ENCODE measurements at places on chromosomes 2 and 18. TPM values are rescaled to one million over a fixed set of nuclear protein-coding genes. Genes with fewer than 3 reads are reported as not detected.

- no peak overlapping the region for H3K27ac ChIP-seq
- DNase-seq = no peak
- no peaks in the 10 kb centered on the region for H3K36me3 ChIP-seq
- H3K4me3 ChIP-seq = no peak overlapping the region
- no peaks in the 10 kb centered on the region for H3K4me1 ChIP-seq
- H3K27me3 ChIP-seq = no peaks in the 10 kb centered on the region
Observed at GRCh38 chr2:176260689-176261088, 8.6 kb upstream of the MTX2 start.

GRCh38 chr2:85728883-85729824, 24.6 kb upstream of the ATOH8 start:
- peak; percentile 93 for DNase-seq
- no peak overlapping the region for H3K27ac ChIP-seq
- no peak overlapping the region for H3K4me3 ChIP-seq
- H3K27me3 ChIP-seq = no peaks in the 10 kb centered on the region
- no peaks in the 10 kb centered on the region for H3K4me1 ChIP-seq
- H3K36me3 ChIP-seq = no peaks in the 10 kb centered on the region

- H3K4me3 ChIP-seq = no peak overlapping the region
- no peaks in the 10 kb centered on the region for H3K4me1 ChIP-seq
- no peaks in the 10 kb centered on the region for H3K36me3 ChIP-seq
- H3K27ac ChIP-seq = no peak overlapping the region
- DNase-seq = no peak
Observed at GRCh38 chr18:42338683-42339082, 383.6 kb downstream of the PIK3C3 start.

- no peak overlapping the region for H3K4me3 ChIP-seq
- DNase-seq = no peak
- no peaks in the 10 kb centered on the region for H3K4me1 ChIP-seq
- no peaks in the 10 kb centered on the region for H3K36me3 ChIP-seq
- no peaks in the 10 kb centered on the region for H3K27me3 ChIP-seq
- H3K27ac ChIP-seq = no peak overlapping the region
Observed at GRCh38 chr2:217125014-217125413, 265.1 kb upstream of the TNP1 start.

GRCh38 chr2:47206181-47206580, 51.1 kb upstream of the STPG4 start:
- no peaks in the 10 kb centered on the region for H3K36me3 ChIP-seq
- DNase-seq = no peak
- no peak overlapping the region for H3K4me3 ChIP-seq
- H3K4me1 ChIP-seq = no peaks in the 10 kb centered on the region
- H3K27me3 ChIP-seq = no peaks in the 10 kb centered on the region

GRCh38 chr2:42246562-42246961, 77.4 kb downstream of the EML4 start:
- no peaks in the 10 kb centered on the region for H3K27me3 ChIP-seq

DNA sequence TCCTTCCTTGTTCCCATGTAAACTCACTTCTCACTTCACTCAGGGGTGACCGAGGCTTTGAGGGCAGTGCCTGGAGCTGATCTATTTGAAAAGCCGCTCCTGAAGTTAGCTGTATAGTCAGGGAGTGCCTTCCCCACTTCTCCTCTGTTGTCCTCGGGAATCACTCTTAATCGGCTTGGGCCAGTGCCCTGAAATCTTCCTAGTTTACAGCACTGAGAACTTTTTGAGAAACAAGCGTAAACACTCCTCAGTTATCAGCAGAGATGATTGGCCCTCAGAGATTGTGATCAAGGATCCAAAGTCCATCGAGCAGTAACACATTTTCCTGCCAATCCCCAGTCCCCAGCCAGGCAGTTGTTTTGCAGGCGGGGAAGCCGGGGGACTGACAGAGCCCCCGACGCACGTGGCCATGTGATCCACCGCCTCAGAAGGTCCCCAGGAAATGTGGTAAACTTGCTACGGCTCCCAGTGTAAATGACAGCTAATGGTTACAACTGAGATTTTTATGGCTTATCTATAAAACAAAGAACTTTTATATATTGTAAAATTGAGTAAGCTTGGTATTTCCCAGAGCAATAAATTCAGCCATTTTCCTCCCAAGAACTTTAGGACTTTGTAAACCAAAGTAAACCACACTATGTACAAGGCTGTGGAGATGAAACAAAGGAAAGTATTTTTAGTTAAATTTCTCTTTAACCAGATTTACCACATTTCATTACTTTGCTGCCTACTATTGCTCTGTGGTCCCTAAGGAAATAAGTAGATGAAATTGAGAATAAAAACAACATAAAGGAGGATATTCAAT, 53.5 kb downstream of the C18orf63 start:
- no peak overlapping the region for H3K4me3 ChIP-seq
- no peak for DNase-seq
- H3K36me3 ChIP-seq = no peaks in the 10 kb centered on the region
- H3K4me1 ChIP-seq = no peaks in the 10 kb centered on the region

DNA sequence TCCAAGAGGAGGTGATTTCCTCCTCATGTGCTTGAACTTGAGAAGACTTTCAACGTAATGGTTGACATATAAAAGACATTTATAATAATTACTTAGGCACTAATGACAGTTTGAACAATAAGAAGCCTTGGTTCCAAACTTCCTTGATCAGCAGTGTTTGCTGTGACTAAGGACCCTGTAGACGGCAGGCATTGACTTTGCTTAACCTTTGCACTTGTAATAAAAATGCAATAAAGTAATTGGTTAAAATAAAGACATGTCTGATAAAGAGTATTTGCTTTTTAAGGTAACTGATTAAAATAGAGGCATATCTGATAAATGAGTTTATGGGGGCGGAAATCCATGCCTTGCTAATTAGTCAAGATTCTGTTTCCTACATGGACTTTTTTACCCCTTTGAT, 82.2 kb upstream of the ST8SIA3 start:
- H3K36me3 ChIP-seq = no peaks in the 10 kb centered on the region
- H3K27ac ChIP-seq = no peak overlapping the region
- no peak overlapping the region for H3K4me3 ChIP-seq
- H3K4me1 ChIP-seq = no peaks in the 10 kb centered on the region
- no peak for DNase-seq

GRCh38 chr18:10040287-10041011, 126.6 kb downstream of the VAPA start:
- no peaks in the 10 kb centered on the region for H3K27me3 ChIP-seq
- H3K27ac ChIP-seq = peak overlapping the region; percentile 42
- no peak overlapping the region for H3K4me3 ChIP-seq
- H3K36me3 ChIP-seq = no peaks in the 10 kb centered on the region
- DNase-seq = peak; percentile 20

- no peak for DNase-seq
- H3K4me1 ChIP-seq = peaks cover 36% of the 10 kb centered on the region
- no peaks in the 10 kb centered on the region for H3K36me3 ChIP-seq
- no peaks in the 10 kb centered on the region for H3K27me3 ChIP-seq
- no peak overlapping the region for H3K4me3 ChIP-seq
Observed at GRCh38 chr2:86441392-86441881, 266 bp downstream of the KDM3A start.

GRCh38 chr2:45674035-45674816, 22.8 kb downstream of the PRKCE start:
- no peaks in the 10 kb centered on the region for H3K36me3 ChIP-seq
- DNase-seq = no peak
- no peaks in the 10 kb centered on the region for H3K27me3 ChIP-seq
- H3K4me3 ChIP-seq = no peak overlapping the region

DNA sequence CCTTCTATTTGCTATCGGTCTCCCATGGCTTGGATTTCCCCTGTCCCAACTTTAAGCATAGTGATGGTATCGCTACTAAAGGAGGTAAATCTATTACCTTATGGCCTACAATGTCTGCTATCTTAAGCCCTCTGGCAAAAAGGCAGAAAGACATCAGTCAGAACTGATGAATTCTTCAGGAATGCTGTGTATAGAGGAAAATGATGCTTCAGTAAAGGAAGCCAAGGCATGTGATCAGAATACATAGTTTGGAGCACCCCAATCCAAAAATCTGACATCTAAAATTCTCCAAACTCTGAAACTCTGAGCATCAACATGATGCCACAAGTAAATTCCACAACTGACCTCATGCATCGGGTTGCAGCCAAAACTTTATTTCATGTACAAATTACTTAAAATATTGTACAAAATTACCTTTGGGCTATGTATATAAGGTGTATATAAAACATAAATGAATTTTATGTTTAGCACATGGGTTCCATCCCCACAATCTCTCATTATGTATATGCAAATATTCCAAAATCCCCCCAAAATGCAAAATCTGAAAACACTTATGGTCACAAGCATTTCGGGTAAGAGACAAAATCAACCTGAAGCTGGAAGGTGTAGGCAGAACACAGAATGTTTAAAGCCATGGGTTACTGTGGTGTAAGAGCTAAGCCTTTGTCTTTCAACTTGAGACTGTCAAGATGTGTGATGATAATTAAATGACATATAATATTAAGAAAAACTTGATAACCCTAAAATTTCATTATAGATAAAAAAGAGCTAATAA, 66.2 kb downstream of the CUL3 start:
- no peaks in the 10 kb centered on the region for H3K27me3 ChIP-seq
- H3K36me3 ChIP-seq = no peaks in the 10 kb centered on the region
- H3K4me3 ChIP-seq = no peak overlapping the region
- no peak for DNase-seq
- peaks cover 68% of the 10 kb centered on the region for H3K4me1 ChIP-seq

- peaks cover 6% of the 10 kb centered on the region for H3K27me3 ChIP-seq
- no peak overlapping the region for H3K4me3 ChIP-seq
- DNase-seq = no peak
- H3K4me1 ChIP-seq = no peaks in the 10 kb centered on the region
- H3K27ac ChIP-seq = no peak overlapping the region
Observed at GRCh38 chr18:24491927-24492834, 31.7 kb downstream of the HRH4 start.

DNA sequence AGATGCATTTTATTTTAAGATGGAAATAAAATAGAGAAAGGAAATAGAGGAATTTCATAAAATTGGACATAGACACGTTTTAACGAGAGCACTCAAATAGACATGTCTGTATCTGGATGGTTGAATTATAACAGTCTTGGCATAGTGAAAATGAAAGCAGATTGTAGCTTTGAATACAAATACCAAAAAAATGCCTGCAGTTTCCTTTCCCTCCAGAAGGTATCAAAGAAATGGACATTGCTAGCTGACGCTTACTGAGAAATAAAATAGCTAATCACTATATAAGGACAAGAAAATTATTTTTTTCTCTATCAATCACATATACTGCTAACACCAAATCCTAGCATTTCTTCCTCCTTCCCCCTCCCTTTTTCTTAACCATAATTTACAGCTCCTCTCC, 11.4 kb upstream of the MAPRE2 start:
- no peaks in the 10 kb centered on the region for H3K36me3 ChIP-seq
- H3K4me1 ChIP-seq = peaks cover 20% of the 10 kb centered on the region
- H3K27me3 ChIP-seq = no peaks in the 10 kb centered on the region
- H3K4me3 ChIP-seq = peak overlapping the region; percentile 47

GRCh38 chr2:43100362-43100882, 126.0 kb downstream of the ZFP36L2 start:
- peak overlapping the region; percentile 69 for H3K27ac ChIP-seq
- H3K27me3 ChIP-seq = no peaks in the 10 kb centered on the region
- H3K4me3 ChIP-seq = no peak overlapping the region
- no peaks in the 10 kb centered on the region for H3K4me1 ChIP-seq

GRCh38 chr2:173171924-173172643, 96.4 kb downstream of the MAP3K20 start:
- H3K27me3 ChIP-seq = no peaks in the 10 kb centered on the region
- H3K4me1 ChIP-seq = peaks cover 5% of the 10 kb centered on the region

DNA sequence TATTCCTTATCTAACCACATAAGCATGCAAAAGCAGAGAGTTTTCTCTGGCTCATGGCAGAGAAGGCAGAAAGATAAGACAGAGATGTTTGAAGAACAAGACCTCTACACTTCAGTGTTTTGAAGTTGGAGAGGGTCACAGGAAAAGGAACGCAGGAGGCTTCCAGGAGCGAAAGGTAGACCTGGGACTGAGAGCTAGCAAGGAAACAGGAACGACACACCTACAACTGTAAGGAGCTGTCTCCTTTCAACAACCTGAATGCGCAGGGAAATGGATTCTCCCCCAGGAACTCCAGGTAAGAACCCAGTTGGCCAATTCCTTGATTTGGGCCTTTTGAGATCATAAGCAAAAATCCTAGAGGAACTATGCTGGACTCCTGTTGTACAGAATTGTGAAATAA, 746.6 kb upstream of the DDX18 start:
- no peaks in the 10 kb centered on the region for H3K27me3 ChIP-seq
- no peak overlapping the region for H3K27ac ChIP-seq
- no peaks in the 10 kb centered on the region for H3K4me1 ChIP-seq

DNA sequence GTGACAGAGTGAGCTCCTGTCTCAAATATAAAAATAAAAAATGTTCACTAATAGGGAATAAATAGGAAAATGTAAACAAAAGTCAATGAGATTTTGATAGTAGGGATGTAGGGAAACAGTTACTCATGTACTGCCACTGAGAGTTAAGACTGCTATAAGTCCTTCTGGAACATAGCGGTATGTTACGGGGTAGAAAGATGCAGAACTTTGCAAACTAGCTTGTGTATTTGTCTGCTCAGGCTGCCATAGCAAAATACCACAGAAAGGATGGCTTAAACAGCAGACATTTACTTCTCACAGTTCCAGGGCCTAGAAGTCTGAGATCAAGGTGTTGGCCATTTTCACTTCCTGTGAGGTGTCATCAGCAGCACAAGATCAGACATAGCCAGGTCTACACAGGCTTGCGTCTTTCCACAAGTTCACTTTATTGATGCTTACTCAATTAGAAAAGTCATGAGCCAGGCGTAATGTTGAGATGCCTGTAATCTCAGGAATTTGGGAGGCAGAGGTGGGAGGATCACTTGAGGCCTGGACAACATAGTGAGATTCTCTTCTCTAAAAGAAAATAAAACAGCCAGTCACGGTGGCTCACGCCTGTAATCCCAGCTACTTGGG, 8.8 kb downstream of the TXNDC2 start:
- H3K4me1 ChIP-seq = peaks cover 5% of the 10 kb centered on the region
- H3K27ac ChIP-seq = no peak overlapping the region
- no peaks in the 10 kb centered on the region for H3K36me3 ChIP-seq
- no peaks in the 10 kb centered on the region for H3K27me3 ChIP-seq

GRCh38 chr2:18399601-18400000, 160.9 kb downstream of the RDH14 start:
- H3K36me3 ChIP-seq = no peaks in the 10 kb centered on the region
- H3K27ac ChIP-seq = no peak overlapping the region
- no peaks in the 10 kb centered on the region for H3K27me3 ChIP-seq
- no peak overlapping the region for H3K4me3 ChIP-seq

The ABCG8 gene
- 0.41 TPM for total RNA-seq

The HJURP gene
- total RNA-seq = 1.2 TPM

The CPLX4 gene
- not detected for total RNA-seq

The UGT1A4 gene
- total RNA-seq = not detected

The KYNU gene
- 18.8 TPM for total RNA-seq

The PTPN2 gene
- 30.4 TPM for total RNA-seq

The SERPINB3 gene
- not detected for total RNA-seq

Measured in adrenal gland (tissue), 19 donors.